Activated gamma-delta T cell (primary cell): ENCODE measurements at places on chromosomes 2 and 18.

GRCh38 chr2:171520471-171520870 is 1.8 kb upstream of the CYBRD1 start:
- DNase-seq, result no peak

DNA sequence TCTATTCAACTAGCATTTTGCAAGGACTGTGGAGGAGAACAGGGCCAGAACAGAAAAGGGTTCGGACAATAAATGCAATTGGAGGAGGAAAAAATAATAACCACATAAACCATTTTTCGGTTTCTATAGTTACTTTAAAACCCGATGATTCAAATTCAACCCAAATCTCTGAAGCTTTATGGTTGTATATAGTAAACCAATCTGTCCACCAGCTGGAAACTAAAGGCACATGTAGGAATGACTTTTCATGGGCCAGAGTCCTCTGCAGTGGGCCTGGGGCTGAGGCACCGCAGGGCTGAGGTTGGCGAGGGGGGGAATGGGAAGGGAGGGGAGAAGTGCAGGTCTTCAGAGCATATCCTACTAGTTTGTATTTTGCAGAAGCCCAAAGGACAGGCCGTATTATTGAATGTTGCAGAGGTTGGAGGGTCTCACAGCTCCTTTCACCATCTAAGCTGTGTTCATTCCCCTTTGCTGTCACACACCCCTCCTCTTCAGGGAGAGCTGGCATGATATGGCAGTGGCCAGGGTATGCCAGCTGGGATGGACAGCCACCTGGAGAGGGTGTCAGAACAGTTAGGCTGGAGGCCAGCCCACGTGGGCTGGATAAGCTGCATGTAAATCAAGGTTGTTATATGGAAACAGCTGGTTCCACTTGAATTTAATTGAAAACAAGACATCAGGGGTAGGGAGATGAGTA is 267.1 kb downstream of the PRKCE start:
- no peak for DNase-seq

DNA sequence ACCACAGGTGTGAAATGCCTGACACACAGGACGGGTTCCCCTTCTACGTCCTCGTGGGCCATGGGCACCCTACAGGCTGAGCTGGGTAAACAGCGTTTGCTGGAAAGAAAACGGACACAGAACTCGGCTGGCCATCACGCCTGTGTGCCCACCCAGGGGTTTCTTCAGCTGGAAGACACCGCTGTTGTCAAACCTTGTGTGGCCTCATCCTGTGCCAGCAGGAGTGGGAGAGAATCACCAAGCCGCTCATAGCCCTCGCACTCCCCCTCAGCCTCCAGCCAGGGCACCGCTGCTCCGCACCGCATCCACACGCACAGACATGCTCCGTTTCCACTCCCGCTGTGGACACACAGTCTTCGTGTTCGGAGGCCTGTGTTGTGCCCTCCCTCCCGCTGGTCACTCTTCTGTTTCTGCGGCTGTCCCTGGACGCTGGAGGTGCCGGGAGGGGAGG is 161.4 kb downstream of the PXDN start:
- DNase-seq, result no peak

- DNase-seq, result no peak
Observed at GRCh38 chr2:225002656-225003045, 39.6 kb downstream of the DOCK10 start.

DNA sequence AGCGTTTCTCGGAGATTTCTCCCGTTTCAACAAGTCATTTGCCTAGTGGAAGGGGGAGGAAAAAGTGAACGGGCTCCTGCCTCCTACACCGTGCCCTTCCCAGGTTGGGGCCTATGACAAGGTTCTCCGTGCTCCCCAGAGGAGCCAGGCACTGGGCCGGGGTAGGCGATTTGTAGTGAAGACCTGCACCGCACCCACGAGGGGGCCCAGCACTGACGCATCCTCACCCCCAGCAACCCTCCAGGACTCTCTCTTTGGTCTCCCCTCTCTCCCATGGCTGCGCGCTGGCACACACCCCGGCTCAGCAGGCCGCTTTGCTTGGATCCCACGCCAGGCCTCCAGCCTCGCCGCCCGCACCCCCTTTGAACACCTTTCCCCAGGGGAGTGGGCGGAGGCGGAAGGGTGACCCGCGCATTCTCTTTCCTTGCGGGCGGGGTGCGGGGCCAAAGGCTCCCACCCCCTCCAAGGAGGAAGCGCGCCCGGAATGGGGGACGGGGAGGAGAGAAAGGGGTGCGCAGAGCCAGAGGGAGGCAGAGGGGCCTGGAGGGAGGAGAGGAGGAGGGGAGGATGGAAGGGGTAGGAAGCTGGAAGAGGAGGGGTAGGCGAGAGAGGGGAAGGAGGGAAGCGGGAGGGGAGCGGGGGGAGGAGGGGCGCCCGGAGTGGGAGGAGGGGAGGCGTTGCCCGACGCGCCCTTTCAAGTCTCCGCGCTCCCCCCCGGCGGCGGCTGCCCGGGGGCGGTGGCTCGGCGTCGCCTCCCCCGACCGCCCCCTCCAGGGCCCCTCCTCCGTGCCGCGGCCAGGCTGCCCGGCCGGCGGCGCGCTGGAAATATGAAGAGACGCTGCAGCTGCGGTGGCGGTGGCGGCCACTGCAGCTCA is at the start of gene APCDD1:
Gene APCDD1 (plus strand): TSS at position 830 of the 875 bp plus-strand sequence. CDS start 347 bp downstream, outside the sequence.
- peak; percentile 6 for DNase-seq

GRCh38 chr2:1787755-1788477 is 43.6 kb upstream of the PXDN start:
- no peak for DNase-seq
